ENCODE measurements at places on chromosomes 6 and 20. TPM values are rescaled to one million over a fixed set of nuclear protein-coding genes. Genes with fewer than 3 reads are reported as not detected.

DNA sequence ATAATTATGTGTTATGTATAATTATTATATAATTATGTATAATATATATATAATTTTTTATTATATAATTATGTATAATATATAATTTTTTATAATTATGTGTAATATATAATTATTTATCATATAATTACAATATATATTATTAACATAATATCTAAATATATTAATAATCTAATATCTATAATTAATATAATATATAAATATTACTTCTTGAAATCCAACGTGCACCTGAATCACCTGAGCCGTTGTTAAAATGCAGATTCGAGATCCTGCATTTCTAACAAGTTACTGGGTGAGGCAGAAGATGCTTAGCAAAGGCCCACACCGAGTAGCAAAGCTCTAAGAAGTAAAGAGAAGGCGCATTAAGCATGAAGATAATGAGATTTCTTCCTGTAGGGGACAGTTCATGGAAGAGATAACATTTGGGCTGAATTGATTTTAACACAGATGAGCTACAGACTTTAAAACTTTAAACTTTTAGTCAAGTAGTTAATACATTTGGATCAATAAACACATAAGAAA is 406.4 kb upstream of the PLCB4 start:
- no peak for DNase-seq

- no peak for DNase-seq
Measured at GRCh38 chr6:110067837-110068591, 89.9 kb downstream of the GPR6 start.

GRCh38 chr6:161736781-161737292 is 463.0 kb upstream of the AGPAT4 start:
- no peak for DNase-seq

The DAAM2 gene
- total RNA-seq, result 0.04 TPM

The SERAC1 gene
- total RNA-seq, result 14.4 TPM

DNA sequence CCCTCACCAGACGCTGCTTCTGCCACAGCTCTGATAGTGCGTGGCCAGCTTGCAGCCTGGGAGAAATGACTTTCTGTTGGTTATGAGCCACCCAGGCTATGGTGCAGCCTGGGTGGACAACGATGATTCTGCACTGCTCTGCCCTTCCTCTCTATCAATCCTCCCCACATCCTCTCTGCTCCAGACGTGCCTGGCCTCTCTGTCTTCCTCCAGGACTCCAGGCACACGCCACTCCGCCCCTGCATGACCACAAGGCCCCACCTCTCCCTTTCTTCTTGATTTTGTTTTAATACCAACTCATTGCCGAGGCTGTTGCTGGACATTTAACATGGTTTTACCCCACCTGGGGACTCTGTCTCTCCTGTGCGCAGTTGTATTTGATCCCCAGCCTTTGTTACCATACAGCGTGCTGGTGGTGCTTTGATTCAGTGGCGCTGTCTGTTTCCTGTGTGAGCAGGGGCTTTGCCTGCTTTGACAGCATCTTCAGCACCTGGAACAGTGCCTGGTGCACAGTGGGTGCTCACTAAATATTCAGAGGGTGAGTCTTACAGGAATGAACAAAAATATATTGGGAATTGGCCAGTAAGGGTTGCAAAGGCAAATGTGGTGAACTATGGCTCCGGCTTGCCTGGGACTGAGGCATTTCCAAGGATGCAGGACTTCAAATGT is 280.9 kb downstream of the CDH26 start:
- DNase-seq, result no peak

DNA sequence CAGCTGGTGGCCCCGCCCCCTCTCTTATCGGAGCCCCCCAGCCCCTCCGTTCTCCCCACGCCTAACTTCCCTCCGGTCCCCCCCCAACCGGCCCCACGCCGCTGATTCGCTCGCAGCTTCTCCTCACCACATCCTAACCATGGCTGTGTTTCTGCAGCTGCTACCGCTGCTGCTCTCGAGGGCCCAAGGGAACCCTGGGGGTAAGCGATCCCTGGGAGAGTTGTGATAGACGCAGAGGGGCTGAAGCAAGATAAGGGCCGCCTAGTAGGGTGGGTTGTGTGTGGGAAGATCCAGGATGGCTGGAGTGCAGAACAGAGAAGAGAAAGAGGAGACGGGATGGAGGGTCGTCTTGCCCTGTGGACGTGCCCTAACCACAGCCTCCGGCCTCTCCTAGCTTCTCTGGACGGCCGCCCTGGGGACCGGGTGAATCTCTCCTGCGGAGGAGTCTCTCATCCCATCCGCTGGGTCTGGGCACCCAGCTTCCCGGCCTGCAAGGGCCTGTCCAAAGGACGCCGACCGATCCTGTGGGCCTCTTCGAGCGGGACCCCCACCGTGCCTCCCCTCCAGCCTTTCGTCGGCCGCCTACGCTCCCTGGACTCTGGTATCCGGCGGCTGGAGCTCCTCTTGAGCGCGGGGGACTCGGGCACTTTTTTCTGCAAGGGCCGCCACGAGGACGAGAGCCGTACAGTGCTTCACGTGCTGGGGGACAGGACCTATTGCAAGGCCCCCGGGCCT is at the start of gene MPIG6B:
Gene MPIG6B (plus strand): TSS at position 129 of the 735 bp plus-strand sequence. CDS start 11 bp downstream, at position 140.
- DNase-seq, result no peak

The KIF6 gene
- total RNA-seq, result not detected

- DNase-seq, result no peak
Measured at GRCh38 chr6:147868427-147869190, 360.1 kb downstream of the SAMD5 start.

- DNase-seq, result no peak
Measured at GRCh38 chr6:46772762-46773161, 20.4 kb upstream of the MEP1A start.

The AP5S1 gene
- total RNA-seq, result 23.0 TPM

DNA sequence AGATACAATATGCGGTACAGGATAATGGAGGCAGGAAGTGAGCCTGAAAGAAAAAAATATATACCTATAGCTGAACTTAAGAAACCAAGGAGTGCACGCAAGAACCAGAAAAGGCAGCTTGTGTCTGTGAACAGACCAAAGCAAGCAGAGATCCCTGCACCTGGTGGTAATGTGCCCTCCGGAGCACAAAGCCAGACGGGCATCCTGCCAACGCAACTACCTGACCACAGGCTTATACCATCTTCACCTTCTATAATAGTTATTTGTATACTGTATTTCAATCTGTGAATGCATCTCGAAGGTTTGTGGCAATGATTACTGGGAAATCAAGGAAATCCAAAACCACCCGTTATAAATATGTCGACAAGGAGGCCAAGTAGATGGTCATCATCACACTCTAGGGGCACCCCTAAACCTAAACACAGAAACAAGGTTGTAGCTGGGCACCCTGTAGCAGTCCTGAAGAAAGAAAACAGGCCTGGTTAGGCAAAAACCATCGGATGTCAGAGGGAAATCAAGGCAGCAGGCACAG is 801 bp downstream of the FBXL4 start:
- no peak for DNase-seq

The MCHR2 gene
- total RNA-seq, result not detected

The BTN1A1 gene
- total RNA-seq, result not detected

- DNase-seq, result no peak
Measured at GRCh38 chr6:167872538-167873210, 46.0 kb downstream of the AFDN start.

Data from pulmonary artery endothelial cell (primary cell).